ENCODE measurements at places on chromosomes 2 and 18. TPM values are rescaled to one million over a fixed set of nuclear protein-coding genes. Genes with fewer than 3 reads are reported as not detected.
A peak's percentile ranks its signal among the peaks of the same experiment; 100 is the strongest.

DNA sequence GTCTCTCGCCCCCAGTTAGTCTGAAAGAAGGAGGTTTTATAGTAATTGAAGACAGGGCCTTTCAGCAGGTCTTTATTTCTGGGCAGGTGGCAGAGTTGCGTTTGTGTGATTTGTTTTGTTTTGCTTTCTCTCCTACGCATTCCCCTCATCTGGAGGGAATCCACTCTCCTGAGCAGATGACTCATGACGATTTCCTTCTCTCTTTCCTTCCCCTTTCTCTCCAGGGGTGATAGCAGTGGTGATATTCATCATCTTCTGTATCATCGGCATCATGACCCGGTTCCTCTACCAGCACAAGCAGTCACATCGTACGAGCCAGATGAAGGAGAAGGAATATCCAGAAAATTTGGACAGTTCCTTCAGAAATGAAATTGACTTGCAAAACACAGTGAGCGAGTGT lies 888.8 kb downstream of the CNTNAP5 start:
- no peak overlapping the region for H3K27ac ChIP-seq
- H3K36me3 ChIP-seq: no peaks in the 10 kb centered on the region
- no peaks in the 10 kb centered on the region for H3K4me1 ChIP-seq

GRCh38 chr2:163247847-163248220 lies 409.3 kb upstream of the KCNH7 start:
- no peak overlapping the region for H3K27ac ChIP-seq
- no peaks in the 10 kb centered on the region for H3K4me1 ChIP-seq
- no peaks in the 10 kb centered on the region for H3K27me3 ChIP-seq
- no peaks in the 10 kb centered on the region for H3K36me3 ChIP-seq

The CFAP65 gene
- 5.8 TPM for polyA plus RNA-seq

The NOL4 gene
- 0.06 TPM for polyA plus RNA-seq

The RAB17 gene
- 19.3 TPM for polyA plus RNA-seq

- DNase-seq: no peak
- H3K4me1 ChIP-seq: peaks cover 2% of the 10 kb centered on the region
- no peak overlapping the region for H3K4me3 ChIP-seq
- no peaks in the 10 kb centered on the region for H3K27me3 ChIP-seq
- H3K36me3 ChIP-seq: no peaks in the 10 kb centered on the region
These were observed 4.0 kb upstream of the RMC1 start for GRCh38 chr18:23499291-23499781.

DNA sequence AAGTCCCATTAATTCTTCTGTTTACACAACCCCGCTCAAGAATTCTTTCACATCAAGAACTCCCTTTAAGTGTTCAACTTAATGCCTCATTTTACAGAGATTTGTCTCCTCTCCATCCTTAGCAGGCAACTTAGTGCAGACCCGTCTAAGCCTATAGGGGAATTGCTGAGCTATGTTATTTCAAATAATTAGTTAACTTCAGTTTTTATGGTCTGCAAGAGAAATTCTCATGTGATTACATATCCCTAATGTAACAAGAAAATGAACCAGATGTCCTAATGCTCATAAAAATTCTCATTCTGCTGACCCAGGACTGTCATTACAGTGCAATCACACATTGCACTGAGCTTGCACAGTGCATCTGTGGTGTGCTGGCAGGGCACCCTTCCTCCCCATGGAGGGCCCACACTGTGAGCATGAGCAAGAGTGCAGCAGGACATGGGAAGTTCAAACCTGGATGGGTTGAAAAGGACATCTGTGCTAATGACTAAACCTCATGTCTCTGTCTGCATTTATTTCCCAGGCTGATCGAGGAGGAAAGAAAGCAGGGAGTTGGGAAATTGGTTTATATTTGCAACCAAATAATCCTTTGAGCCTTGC lies 97.1 kb downstream of the COL5A2 start:
- no peak overlapping the region for H3K27ac ChIP-seq
- no peaks in the 10 kb centered on the region for H3K4me1 ChIP-seq
- H3K36me3 ChIP-seq: no peaks in the 10 kb centered on the region
- peak; percentile 98 for DNase-seq

DNA sequence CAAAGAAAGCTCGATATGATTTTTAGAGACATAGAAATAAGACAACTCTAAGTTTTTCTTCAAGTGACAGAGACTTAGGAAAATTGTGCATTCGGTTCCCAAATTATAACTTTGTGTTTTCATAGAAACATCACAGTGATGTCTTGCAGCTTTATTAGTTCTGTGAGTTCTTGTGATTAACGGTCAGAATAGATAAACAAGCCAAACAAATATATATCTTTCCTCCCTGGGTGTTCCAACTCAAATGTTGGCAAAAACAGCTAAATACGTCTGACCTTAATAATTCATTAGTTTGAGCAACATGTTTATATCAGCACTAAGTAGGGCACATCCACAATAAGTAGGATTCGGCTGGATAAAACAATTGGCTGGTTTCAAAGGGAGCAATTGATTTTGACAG lies 47.6 kb downstream of the DTNA start:
- H3K27me3 ChIP-seq: no peaks in the 10 kb centered on the region
- H3K27ac ChIP-seq: no peak overlapping the region
- DNase-seq: peak; percentile 58

- no peaks in the 10 kb centered on the region for H3K36me3 ChIP-seq
- DNase-seq: peak; percentile 50
- peaks cover 24% of the 10 kb centered on the region for H3K4me1 ChIP-seq
- no peak overlapping the region for H3K27ac ChIP-seq
These were observed 33.3 kb downstream of the IL1R2 start for GRCh38 chr2:102025016-102025501.

DNA sequence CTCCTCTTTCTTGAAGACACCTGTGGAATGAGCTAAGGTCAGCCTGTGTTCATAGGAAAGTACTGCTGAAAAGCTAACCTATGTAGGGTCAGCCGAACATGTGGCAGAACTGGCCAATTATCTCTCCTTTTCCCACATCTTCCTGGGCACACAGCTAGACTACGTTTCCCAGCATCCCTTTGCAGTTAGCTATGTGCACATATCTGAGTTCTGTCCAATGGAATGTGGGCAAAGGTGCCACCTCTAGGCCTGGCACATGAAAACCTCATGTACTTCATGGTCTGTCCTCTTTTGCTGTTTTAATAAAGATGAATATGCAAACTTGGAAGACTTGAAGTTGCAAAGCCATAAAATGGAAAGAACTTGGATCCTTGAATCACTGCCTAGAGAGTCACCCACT lies 352.6 kb downstream of the TNS1 start:
- no peak overlapping the region for H3K27ac ChIP-seq
- H3K4me3 ChIP-seq: no peak overlapping the region
- H3K36me3 ChIP-seq: no peaks in the 10 kb centered on the region
- no peaks in the 10 kb centered on the region for H3K27me3 ChIP-seq
- H3K4me1 ChIP-seq: no peaks in the 10 kb centered on the region
- no peak for DNase-seq

The POTEE gene
- polyA plus RNA-seq: not detected

The PUS10 gene
- 3.4 TPM for polyA plus RNA-seq

DNA sequence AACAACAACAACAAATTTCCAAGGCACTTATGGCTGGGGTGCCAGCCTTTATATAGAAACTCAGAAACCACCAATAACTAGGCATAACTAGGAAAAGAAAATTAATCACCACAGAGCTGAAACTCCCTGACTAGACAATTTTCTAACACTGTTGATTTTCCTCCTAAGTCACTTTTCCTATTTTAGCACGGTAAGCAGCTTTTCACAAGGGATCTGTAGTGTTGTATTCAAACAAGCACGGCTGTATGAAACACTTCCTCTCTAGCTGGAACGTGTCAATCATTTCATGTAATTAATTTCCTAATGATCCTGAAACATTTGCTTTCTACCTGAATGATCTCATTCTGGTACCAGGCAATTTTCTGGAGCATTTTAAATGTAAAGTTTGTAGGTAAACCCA lies 645.0 kb downstream of the IRS1 start:
- no peak overlapping the region for H3K27ac ChIP-seq
- no peaks in the 10 kb centered on the region for H3K4me1 ChIP-seq
- no peaks in the 10 kb centered on the region for H3K27me3 ChIP-seq
- no peaks in the 10 kb centered on the region for H3K36me3 ChIP-seq

DNA sequence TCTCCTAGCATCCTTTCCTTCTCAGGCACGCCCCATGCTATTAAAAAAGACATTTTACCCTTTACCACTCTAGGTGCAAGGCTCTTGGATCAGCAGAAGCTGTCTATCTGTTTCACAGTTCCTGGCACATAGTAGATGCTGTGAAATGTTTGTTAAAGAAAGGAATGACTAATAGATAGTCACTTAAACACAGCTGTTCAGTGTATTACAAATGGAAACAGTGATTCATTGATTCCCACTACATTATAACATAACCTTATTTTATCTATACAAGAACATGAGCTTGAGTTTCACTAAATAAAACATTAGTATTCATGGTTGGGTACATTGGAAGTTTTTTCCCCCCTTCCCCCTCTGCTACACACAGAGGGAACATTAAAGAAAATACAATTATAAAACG lies 142.1 kb downstream of the ASXL3 start:
- H3K4me1 ChIP-seq: no peaks in the 10 kb centered on the region
- no peak overlapping the region for H3K27ac ChIP-seq
- H3K36me3 ChIP-seq: no peaks in the 10 kb centered on the region
- H3K4me3 ChIP-seq: no peak overlapping the region

The SKA1 gene
- 0.52 TPM for polyA plus RNA-seq

DNA sequence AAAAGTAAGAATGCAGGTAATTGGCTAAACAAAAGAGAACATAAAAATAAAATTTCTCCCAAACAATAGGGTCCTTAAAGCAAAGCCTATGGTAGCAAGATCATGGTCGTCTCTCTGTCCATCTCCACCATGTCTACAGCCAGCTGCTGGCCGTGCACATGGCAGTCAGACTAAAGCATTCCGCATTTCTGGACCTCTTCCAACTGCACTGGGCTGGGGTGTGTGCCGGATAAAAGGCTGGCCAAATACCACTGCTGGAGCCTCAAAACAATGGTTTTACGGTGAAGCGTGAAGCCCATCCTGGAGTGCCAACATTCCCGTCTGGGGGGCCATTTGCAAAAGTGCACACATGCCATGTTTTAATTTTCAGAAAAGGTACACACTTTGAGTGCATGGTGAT lies 74.8 kb upstream of the PIEZO2 start:
- no peak overlapping the region for H3K27ac ChIP-seq
- no peaks in the 10 kb centered on the region for H3K27me3 ChIP-seq
- DNase-seq: no peak
- H3K36me3 ChIP-seq: no peaks in the 10 kb centered on the region
- no peak overlapping the region for H3K4me3 ChIP-seq
- no peaks in the 10 kb centered on the region for H3K4me1 ChIP-seq

DNA sequence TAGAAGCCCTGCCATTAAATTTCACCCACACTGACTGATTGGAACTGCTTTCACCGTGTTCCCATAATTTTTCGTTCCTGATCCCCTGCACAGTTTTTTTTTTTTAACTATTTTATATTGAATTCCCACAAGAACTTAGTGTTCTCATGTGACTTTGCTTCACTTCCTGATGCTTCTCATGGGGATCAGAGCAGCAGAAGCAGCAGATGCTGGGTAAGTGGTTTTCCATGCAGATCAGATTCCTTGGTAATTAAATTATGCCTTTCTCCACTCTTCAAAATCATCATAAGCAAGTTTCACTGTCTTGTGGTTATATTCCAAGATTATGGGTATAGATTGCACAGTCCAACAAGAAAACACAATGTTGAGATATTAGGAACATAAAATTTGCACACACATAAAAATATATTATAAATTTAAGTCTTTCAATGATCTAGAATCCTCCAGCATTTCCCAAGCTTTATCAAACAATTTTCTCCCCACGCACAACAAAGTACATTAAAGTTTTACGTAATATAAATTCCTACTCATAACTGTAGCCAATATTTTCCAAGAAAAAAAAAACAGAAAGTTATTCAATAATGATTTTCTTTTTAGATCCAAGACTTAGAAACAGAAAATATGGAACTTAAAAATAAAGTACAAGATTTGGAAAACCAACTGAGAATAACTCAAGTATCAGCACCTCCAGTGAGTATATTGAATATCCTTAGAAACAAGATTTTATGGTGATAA lies 277.9 kb downstream of the GULP1 start:
- no peaks in the 10 kb centered on the region for H3K4me1 ChIP-seq
- no peaks in the 10 kb centered on the region for H3K27me3 ChIP-seq
- no peak overlapping the region for H3K4me3 ChIP-seq

DNA sequence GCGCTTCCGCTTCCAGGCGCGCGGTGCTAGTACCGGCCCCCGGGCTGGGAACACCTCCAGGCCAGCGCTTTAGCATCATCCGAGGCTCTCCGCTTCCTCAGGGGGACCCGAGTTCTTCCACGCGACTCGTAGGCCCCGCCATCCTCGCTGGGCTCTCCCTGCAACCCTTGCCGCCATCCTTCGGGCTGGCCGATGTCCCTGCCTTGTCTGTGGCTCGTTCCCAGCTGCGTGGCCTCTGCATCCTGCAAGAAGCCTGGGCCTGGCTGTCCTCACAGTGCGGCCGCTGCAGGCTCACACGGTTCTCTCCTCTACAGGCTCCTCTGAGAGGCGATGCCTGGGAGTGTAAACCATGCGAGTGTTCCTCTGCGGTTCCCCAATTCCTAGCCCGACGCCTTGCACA lies 98.6 kb upstream of the PXDN start:
- no peaks in the 10 kb centered on the region for H3K36me3 ChIP-seq
- H3K4me1 ChIP-seq: no peaks in the 10 kb centered on the region
- no peak for DNase-seq
- H3K27me3 ChIP-seq: no peaks in the 10 kb centered on the region
- no peak overlapping the region for H3K4me3 ChIP-seq
- H3K27ac ChIP-seq: no peak overlapping the region

DNA sequence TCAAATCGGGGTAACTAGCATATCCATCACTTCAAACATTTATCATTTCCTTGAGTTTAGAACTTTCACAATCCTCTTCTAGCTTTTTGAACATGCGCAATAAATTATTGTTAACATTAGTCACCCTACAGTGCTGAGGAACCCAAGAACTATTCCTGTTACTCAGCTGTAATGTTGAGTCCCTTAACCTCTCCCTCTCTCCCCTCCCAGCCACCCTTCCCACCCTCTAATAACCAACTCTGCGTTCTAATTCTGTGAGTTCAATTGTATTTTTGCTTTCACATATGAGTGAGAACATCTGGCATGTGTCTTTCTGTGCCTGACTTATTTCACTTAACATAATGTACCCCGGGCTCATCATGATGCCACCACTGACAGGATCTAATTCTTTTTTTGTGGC lies 78.6 kb upstream of the RANBP2 start:
- H3K4me1 ChIP-seq: peaks cover 18% of the 10 kb centered on the region
- no peak for DNase-seq
- no peaks in the 10 kb centered on the region for H3K27me3 ChIP-seq
- H3K36me3 ChIP-seq: no peaks in the 10 kb centered on the region

DNA sequence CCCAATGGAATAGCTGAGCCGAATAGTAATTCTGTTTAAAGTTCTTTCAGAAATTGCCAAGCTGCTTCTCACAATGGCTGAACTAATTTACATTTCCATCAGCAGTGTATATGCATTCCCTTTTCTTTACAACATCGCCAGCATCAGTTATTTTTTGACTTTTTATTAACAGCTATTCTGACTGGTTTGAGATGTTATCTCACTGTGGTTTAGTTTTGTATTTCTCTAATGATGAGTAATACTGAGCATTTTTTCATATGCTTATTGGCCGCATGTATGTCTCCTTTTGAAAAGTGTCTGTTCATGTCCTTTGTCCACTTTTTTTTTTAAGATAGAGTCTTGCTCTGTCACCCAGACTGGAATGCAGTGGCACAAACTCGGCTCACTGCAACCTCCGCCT lies 100.7 kb downstream of the C2orf74 start:
- no peak overlapping the region for H3K4me3 ChIP-seq
- no peaks in the 10 kb centered on the region for H3K4me1 ChIP-seq
- no peak for DNase-seq

The C1QL2 gene
- polyA plus RNA-seq: 0.03 TPM

The DRC1 gene
- polyA plus RNA-seq: 5.4 TPM

The GULP1 gene
- polyA plus RNA-seq: 9.1 TPM

GRCh38 chr2:160351956-160352355 lies 141.7 kb downstream of the RBMS1 start:
- H3K4me3 ChIP-seq: no peak overlapping the region
- peaks cover 4% of the 10 kb centered on the region for H3K36me3 ChIP-seq
- DNase-seq: no peak
- no peak overlapping the region for H3K27ac ChIP-seq
- peaks cover 9% of the 10 kb centered on the region for H3K4me1 ChIP-seq

The SNORC gene
- polyA plus RNA-seq: 0.63 TPM

Measured in lung (tissue), 17 donors.